ENCODE measurements at places on chromosomes 1 and 21.

DNA sequence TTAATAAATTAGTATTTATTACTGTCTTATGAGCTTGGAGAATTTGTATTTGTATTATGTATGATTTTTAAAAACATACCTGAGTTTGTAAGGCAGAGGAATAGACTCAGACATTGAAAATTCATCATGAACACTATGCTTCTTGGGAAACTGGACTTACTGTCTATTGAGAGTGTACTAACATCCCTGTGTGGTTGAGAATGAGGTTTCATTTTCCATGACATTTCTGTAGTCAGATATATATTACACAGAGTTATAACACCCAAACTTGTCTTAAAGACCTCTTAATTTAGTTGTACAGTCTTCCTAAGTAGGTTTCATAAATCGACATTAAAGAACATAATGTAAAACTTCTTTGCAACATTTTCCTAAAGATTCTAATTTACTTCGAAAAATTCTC is 30.0 kb downstream of the PPP2R5A start:
- no peak for DNase-seq

- no peak for DNase-seq
Observed at GRCh38 chr1:20721117-20722061, 3.6 kb upstream of the KIF17 start.

GRCh38 chr1:27686223-27686990 is 14.4 kb upstream of the IFI6 start:
- no peak for DNase-seq

- DNase-seq, result no peak
Observed at GRCh38 chr1:11952455-11953109, 18.1 kb downstream of the PLOD1 start.

DNA sequence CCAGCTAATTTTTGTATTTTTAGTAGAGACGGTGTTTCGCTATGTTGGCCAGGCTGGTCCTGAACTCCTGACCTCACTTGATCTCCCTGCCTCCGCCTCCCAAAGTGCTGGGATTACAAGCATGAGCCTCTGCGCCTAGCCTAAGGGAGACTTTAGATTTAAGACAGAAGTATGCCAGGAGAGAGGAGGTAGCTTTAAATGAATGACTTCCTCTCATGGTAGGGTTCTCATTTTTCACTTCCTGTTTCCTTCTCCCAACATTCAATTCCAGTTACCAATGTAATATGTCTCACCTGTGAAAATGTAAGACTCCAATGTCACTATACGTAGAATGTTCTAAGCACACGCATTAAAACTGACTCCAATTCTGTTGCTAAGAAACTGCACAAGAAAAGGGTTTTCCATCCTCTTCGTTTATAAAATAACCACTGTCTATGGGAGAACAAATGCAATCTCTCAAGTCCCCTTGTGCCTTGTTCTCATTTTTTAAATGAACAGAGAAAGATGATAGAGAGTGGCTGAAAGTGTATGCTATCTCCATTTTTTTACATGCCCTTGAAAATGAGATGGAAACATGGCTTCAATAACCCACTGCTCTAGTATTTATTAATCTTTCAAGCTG is 140.0 kb downstream of the SLC45A1 start:
- DNase-seq, result no peak

GRCh38 chr21:37393786-37394185 is 27.2 kb downstream of the DYRK1A start:
- no peak for DNase-seq

DNA sequence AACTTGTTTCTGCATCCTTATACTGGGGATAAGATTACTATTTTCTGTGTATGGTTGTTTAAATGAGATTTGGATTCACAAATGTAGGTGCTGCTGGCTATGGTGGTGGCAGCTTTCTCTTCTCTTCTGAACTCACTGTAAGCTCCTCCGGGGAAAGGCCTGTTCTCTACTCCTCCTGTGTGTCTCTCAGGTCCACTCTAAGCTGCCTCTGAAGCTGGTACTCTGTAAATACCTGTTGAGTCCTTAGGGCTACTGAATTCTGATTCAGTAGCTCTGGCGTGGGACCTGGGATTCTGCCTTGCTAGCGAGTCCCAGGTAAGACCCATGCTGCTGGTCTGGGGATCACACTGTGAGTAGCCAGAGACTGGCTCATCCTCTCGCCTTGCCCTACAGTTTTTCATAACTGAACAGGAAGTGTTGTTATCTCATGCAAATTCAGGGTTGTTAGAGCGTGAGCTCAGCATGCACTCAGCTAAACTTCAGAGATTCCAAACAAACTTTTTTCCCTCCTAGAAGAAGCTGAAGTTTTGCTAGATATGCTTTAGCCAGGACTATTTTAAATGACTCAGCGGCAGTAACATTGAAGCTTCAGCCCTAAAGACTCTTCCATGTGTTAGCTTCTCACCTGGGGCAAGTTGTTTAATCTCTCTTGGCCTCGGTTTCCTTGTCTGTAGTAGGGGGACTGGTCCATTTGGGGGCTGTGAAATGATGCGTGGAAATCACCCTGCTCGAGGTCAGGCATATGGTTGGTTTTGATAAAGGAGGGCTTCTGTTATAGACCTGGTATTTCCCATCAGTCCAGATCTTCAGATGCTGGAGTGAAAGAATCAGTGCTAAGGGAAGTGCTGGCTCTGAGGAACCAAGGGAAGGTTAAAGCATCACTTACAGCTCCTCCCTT is 271.5 kb upstream of the TMEM51 start:
- no peak for DNase-seq

- no peak for DNase-seq
Observed at GRCh38 chr1:230350208-230350921, 75.8 kb downstream of the PGBD5 start.

GRCh38 chr1:34982820-34983376 is 2.2 kb downstream of the TMEM35B start:
- DNase-seq, result no peak

- DNase-seq, result no peak
Observed at GRCh38 chr21:37145635-37146111, 72.6 kb downstream of the TTC3 start.

- no peak for DNase-seq
Observed at GRCh38 chr1:245437369-245438062, 282.7 kb downstream of the KIF26B start.

- DNase-seq, result no peak
Observed at GRCh38 chr1:214958486-214958885, 124.1 kb upstream of the KCNK2 start.

DNA sequence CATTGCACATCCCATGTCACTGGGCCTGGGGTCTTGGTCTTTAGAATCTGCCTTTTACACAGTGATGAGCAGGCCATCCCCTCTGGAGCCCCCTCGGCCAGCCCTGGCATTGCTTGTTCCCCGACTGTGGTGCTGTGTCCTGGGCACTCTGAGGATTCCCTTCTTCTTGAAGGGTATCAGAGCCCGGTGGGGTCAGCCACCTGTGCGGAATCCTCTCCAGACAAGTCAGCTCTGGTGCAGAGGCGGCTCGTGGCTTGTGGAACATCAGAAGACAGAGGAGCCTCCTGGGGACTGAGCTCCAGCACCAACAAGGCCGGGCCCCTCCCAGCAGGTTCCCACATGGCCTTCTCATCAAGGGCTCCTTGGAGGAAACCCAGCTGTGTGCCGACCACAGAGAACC is 57.9 kb upstream of the AJAP1 start:
- no peak for DNase-seq

DNA sequence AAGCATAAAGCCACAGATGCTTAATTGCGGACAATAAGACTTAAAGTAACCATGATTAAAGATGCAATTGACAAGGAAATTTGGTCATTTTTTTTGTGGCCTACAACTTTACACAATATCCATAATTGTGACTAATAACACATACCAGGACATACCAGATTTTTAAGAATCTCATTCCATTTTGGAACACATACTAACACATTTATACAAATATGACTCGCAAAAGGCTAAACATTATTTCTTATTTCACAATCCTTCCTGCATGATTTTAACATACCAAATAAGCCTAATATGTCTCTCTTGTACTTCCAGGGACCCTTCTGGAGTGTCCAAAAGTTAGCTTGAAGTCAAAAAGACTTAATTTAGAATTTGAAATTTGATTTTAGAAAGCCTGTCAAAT is 48.8 kb downstream of the DR1 start:
- DNase-seq, result no peak
